Lower lobe of right lung (tissue), 2 donors: ENCODE measurements at places on chromosomes 11 and 22. TPM values are rescaled to one million over a fixed set of nuclear protein-coding genes. Genes with fewer than 3 reads are reported as not detected.

FAT3 gene
- total RNA-seq = 7.9 TPM

OR4X2 gene
- not detected for total RNA-seq

HTR3B gene
- total RNA-seq = not detected

NRIP3 gene
- 0.56 TPM for total RNA-seq

OR4C46 gene
- not detected for total RNA-seq

DNA sequence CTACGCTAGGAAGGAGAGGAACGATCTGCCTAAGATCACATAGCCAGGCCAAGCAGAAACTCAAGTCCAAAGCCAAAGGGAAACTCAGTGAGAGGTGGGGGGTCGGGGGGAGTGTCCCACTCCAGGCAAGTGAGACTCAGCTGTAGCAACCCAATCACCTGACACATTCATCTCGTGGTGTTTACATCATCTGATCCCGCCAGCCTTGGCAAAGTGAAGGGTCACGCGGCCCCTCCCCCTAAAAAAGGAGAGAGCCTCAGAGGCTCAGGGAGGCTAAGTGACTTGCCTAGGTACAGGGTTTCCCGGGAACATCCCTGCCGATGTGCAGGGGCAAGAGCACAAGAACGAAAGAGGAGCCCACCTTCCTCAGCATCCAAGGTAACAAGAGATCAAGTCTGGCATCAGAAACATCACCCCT, 21.5 kb downstream of the MYH9 start:
- H3K27ac ChIP-seq = peak overlapping the region; percentile 66
- peaks cover 7% of the 10 kb centered on the region for H3K36me3 ChIP-seq
- H3K27me3 ChIP-seq = no peaks in the 10 kb centered on the region
- H3K4me1 ChIP-seq = peaks cover 100% of the 10 kb centered on the region
- H3K4me3 ChIP-seq = peak overlapping the region; percentile 32

DNA sequence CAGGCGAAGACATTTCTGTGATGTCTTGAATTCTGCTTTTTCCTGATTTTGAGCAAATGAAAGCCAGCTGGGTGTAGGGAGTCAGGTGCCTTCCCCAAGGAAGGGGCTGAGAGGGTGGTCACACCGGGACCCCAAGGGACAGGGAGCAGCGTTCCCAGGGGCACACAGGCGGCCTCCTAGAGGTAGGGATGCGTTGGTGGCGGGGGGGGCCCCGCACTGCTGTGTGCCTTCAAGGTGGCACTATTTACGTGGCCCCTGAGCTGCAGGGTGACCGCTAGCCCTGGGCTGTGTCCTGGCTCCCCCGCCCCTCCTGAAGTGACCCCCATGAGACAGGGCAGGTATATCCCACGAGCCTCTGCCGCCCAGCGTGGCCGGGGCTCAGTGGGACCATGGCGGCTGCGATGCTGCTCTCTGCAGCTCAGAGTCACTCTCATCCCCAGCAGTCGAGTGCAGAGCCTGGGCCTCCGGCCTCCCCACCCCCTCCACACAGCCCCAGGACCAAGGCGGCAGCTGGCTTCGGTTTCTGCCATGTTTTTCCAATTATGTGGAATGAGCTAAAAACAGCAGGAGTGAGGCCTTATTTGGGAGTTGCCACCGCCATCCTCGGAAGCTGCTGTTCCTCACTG, 60.9 kb downstream of the LRP5 start:
- H3K36me3 ChIP-seq = peaks cover 3% of the 10 kb centered on the region
- no peak overlapping the region for H3K4me3 ChIP-seq
- DNase-seq = no peak
- H3K4me1 ChIP-seq = peaks cover 72% of the 10 kb centered on the region
- H3K27me3 ChIP-seq = no peaks in the 10 kb centered on the region
- H3K27ac ChIP-seq = peak overlapping the region; percentile 81

DNA sequence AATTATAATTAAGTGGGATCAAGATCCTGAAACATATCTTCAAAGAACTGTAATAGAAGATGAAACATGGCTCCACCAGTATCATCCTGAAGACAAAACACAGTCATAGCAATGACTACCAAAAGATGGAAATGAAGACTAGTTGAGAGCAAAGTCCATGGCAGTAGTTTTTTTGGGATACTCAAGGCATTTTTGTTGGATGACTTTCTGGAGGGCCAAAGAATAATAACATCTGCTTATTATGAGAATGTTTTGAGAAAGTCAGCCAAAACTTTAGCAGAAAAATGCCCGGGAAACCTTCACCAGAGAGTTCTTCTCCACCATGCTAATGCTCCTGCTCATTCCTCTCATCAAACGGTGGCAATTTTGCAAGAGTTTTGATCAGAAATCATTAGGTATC, 809.4 kb upstream of the RAG2 start:
- no peak overlapping the region for H3K27ac ChIP-seq
- no peaks in the 10 kb centered on the region for H3K4me1 ChIP-seq
- no peak for DNase-seq
- H3K36me3 ChIP-seq = no peaks in the 10 kb centered on the region
- no peaks in the 10 kb centered on the region for H3K27me3 ChIP-seq

GRCh38 chr11:14015711-14016110, 53.2 kb downstream of the SPON1 start:
- H3K36me3 ChIP-seq = no peaks in the 10 kb centered on the region
- no peaks in the 10 kb centered on the region for H3K4me1 ChIP-seq
- H3K4me3 ChIP-seq = no peak overlapping the region

DNA sequence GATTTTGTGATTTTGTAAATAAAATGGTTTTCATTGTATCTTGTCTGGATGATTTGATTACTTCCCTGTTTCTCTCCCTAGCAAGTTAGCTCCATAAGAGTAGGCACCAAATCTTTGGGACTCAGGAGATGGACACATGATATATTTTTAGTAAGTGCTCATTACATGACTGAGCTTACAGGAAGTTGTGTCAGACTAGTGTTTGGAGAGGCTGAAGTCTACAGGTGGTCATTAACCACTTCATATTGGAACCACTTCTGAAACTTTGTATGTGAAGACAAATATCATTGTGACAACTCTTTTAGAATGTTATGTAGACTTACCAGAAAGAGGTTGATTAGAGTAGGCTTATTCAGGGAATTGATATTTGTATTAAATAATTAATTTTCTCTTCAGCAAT, 19.1 kb downstream of the ARHGAP42 start:
- no peak for DNase-seq
- H3K27ac ChIP-seq = no peak overlapping the region
- no peaks in the 10 kb centered on the region for H3K36me3 ChIP-seq
- H3K4me3 ChIP-seq = no peak overlapping the region
- no peaks in the 10 kb centered on the region for H3K27me3 ChIP-seq

- no peaks in the 10 kb centered on the region for H3K36me3 ChIP-seq
- no peak overlapping the region for H3K4me3 ChIP-seq
- H3K4me1 ChIP-seq = peaks cover 28% of the 10 kb centered on the region
- no peak for DNase-seq
- H3K27me3 ChIP-seq = peaks cover 24% of the 10 kb centered on the region
These were observed 4.0 kb upstream of the IFITM5 start for GRCh38 chr11:303363-303762.

DNA sequence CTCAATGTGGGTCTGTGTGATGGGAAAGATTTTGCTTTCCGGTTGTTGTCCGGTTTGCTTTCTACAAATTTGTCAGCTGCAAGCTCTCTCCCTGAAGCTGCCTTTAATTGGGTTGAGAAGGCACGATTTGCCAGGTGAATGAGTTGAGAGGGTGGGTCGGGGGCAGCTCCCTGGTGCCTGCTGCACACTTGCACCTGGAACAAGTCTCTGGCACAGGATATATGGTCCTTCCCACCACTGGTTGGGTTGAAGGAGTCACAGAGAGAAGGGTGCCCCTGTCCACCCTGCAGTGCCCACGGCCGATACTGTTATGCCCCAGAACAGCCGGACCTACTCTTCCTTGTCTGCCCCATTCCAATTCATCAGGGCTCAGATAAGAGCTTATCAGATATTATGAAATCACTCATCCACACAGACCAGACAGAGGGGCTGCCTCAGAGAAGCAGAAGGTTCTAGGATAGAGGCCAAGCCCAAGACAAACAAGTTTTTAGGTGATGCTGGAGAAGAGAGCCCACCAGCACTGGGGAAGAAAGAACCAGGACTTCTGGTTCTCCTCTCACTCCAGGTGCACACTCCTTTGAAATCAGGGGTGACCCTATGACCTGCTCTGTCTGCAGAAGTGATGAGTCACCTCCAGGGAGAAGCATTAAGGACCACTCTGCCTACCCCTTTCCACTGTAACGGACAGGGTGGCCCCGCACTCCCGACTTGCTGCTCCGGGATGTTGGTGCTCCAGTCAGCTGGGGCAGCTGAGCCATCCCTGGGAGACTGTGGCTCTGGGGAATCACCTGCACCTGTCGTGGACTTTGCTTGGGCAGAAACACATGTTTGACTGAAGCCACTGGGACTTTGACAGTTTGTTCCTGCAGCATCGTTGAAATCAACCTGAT, 45.3 kb downstream of the RTL6 start:
- H3K27ac ChIP-seq = no peak overlapping the region
- no peaks in the 10 kb centered on the region for H3K27me3 ChIP-seq
- no peak for DNase-seq

DNA sequence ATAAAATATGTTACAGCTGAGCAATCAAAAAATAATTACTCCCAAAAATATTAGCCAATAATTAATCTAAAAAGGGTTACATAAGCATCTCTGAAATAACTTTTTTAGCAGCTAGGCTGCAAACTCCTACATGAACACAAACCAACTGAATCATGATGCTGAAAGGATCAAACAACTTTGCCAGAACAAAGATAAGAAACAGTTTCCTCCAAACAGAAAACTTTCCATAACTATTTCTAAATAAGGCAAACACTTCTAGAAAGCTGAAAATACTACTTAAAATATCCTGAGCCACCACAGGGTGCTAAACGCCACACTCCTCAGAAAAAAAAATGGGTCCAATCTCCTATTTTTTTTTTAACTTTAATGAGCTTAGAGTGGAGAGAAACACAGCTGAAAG, 68.6 kb upstream of the ARHGAP32 start:
- no peak for DNase-seq
- H3K27ac ChIP-seq = no peak overlapping the region
- no peaks in the 10 kb centered on the region for H3K27me3 ChIP-seq
- H3K4me3 ChIP-seq = no peak overlapping the region
- H3K36me3 ChIP-seq = no peaks in the 10 kb centered on the region

DNA sequence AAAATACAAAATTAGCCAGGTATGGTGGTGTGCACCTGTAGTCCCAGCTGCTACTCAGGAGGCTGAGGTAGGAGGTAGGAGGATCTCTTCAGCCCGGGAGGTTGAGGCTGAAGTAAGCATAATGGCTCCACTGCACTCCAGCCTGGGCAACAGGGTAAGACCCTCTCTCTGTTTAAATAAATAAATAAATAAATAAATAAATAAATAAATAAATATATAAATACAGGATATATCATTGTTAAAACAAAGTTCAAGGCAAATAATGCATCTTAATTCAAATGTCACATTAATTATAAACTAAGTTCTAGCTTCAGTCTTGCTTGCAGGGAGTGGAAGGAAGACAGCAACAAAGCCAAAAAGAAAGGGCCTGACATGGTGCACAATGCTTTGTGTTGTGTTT, 44.5 kb upstream of the PANX1 start:
- no peaks in the 10 kb centered on the region for H3K36me3 ChIP-seq
- H3K4me3 ChIP-seq = no peak overlapping the region
- no peak for DNase-seq

DNA sequence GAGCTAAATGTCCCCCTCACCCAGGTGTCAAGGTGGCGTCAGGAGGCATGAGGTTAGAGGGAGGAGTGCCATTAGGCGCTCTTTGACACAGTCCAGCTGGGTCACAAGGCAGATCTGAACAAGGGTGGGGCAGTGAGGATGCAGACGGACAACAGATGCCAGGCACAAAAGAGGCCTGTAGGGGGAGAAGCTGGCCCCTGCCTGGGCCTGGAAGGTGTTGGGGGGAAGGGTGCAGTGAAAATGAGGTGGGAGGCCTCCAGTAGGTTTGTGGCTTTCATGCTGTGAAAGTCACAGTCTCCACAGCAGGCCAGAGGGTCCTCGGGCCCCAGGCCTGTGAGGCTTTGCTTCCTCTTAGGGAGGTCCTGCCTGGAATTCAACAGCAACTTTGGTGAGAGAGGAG, 85.0 kb upstream of the PLET1 start:
- H3K36me3 ChIP-seq = no peaks in the 10 kb centered on the region
- H3K4me3 ChIP-seq = no peak overlapping the region
- no peak for DNase-seq
- H3K27ac ChIP-seq = no peak overlapping the region

- H3K27me3 ChIP-seq = no peaks in the 10 kb centered on the region
- no peaks in the 10 kb centered on the region for H3K36me3 ChIP-seq
- no peak overlapping the region for H3K4me3 ChIP-seq
- no peak for DNase-seq
- H3K4me1 ChIP-seq = peaks cover 19% of the 10 kb centered on the region
These were observed 242.3 kb downstream of the SWAP70 start for GRCh38 chr11:9905960-9906791.

DNA sequence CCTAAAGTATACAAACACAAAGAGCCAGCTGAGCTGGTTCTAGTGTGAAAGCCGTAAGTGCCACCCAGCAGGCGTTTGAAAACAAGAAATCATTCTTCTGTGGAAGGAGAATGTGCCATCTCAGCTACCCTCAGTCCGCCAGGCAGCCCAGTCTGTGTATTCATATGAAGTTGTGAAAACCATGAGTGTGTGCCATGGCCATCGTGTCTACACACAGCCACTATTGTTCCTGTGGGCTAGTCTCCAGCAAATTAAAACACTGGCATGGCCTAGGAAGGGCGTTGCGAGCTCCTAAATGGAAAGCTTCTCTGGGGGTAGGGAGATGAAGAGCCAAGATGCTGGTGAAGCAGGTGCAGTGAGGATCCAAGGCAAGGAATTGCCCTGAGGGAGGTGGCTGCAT, 51.5 kb upstream of the HORMAD2 start:
- H3K27ac ChIP-seq = no peak overlapping the region
- DNase-seq = no peak
- peaks cover 56% of the 10 kb centered on the region for H3K36me3 ChIP-seq
- no peak overlapping the region for H3K4me3 ChIP-seq
- H3K4me1 ChIP-seq = peaks cover 32% of the 10 kb centered on the region

DNA sequence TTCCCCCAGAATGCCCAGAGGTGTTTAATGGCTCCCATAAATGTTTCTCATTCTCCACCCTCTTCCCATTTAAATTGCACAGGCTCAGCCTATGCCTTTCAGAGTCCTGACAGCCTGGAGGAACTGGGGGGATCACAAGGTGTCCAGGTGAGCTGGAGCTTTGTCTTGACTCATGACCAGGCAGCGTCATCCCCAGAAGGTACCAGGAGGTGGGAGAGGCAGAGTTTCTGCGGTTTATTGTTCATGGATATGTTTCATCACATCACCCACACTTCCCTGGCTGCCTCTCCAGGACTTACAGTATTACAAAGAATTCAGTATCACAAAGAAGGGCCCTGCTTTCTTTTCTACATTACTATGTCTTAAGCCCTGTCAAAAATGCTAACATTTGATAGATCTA, 103.2 kb upstream of the GALNT18 start:
- no peak overlapping the region for H3K4me3 ChIP-seq
- no peaks in the 10 kb centered on the region for H3K36me3 ChIP-seq
- no peaks in the 10 kb centered on the region for H3K27me3 ChIP-seq

- H3K4me1 ChIP-seq = no peaks in the 10 kb centered on the region
- peaks cover 5% of the 10 kb centered on the region for H3K27me3 ChIP-seq
- DNase-seq = no peak
- no peak overlapping the region for H3K27ac ChIP-seq
- no peaks in the 10 kb centered on the region for H3K36me3 ChIP-seq
These were observed 36.0 kb downstream of the RASD2 start for GRCh38 chr22:35576671-35577070.

- H3K36me3 ChIP-seq = no peaks in the 10 kb centered on the region
- no peaks in the 10 kb centered on the region for H3K4me1 ChIP-seq
- DNase-seq = no peak
- no peak overlapping the region for H3K27ac ChIP-seq
- H3K4me3 ChIP-seq = no peak overlapping the region
These were observed 26.8 kb downstream of the DIXDC1 start for GRCh38 chr11:111963931-111964340.

GRCh38 chr11:15618583-15619032, 503.9 kb downstream of the INSC start:
- no peaks in the 10 kb centered on the region for H3K4me1 ChIP-seq
- H3K27me3 ChIP-seq = no peaks in the 10 kb centered on the region
- DNase-seq = no peak
- no peak overlapping the region for H3K4me3 ChIP-seq
- no peaks in the 10 kb centered on the region for H3K36me3 ChIP-seq
